ENCODE measurements at places on chromosomes 11 and 22.
A peak's percentile ranks its signal among the peaks of the same experiment; 100 is the strongest.

- no peak for DNase-seq
Measured at GRCh38 chr22:26041931-26042330, 127.3 kb upstream of the SEZ6L start.

- no peak for DNase-seq
Measured at GRCh38 chr11:12499071-12499470, 121.7 kb downstream of the PARVA start.

GRCh38 chr22:35727436-35727835, 9.8 kb downstream of the APOL5 start:
- DNase-seq = no peak

GRCh38 chr11:83608571-83608970, 322.4 kb upstream of the CCDC90B start:
- no peak for DNase-seq

DNA sequence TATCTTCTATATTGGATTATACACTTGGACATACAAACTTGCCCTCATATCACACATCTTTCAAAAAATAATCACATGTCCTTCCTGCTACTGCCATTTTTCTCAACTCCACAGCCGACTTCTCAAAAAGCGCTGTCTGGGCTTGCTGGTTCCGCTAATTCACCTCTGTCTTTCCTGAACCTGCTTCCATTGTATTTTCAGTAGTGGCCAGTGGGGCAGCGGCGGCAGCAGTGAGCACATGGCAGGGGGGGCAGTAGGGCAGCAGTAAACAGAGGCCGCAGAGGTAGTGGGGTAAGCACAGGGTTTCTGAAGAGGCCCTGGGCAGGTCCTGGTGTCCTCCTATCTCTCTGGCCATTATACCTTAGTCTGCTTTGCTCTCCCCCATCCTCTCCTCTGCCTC, 126.3 kb downstream of the RRAS2 start:
- DNase-seq = no peak

DNA sequence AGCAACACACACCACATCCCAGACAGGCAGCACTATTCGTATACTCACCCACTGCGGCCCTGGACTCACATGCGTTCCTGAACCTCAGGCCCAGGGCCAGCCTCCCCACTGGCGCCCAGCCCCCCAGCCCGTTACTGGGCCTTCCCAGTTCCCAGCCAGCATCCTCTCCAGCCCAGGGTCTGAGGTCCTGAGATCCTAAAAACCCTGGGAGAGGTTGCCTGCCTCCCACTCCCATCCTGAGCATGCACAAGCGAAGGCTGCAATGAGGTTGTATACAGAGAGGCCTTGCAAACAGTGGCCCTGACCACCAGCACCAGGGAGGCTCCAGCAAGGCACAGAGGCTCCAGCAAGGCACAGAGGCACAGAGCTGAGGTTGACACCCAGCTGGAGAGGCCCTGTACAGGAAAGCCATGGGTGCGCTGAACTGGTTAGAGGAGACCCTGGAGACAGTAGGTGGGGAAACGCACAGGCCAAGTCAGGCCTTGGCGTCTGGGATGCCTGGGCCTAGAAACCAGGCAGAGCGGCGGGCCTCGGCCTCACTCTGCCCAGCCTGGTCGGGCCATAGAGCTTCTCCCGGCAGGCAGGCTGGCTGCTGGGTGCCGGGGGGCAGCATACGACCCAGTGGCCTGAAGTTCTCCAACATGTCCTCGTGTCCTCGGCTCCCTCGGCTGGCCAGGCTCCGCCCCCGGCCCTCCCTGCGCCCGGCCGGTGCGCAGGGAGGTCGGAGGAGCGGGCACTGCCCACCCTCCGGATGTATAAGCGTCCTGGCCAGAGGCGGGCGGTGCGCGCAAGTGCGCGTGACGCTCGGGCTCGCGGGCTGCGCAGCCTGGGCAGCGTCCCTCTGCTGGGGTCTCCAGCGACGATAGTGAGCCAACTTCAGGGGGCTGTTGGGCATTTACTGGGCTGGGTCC, 2.3 kb upstream of the TBX1 start:
- DNase-seq = no peak

GRCh38 chr22:48581205-48581766, 1246.4 kb downstream of the BRD1 start:
- no peak for DNase-seq

DNA sequence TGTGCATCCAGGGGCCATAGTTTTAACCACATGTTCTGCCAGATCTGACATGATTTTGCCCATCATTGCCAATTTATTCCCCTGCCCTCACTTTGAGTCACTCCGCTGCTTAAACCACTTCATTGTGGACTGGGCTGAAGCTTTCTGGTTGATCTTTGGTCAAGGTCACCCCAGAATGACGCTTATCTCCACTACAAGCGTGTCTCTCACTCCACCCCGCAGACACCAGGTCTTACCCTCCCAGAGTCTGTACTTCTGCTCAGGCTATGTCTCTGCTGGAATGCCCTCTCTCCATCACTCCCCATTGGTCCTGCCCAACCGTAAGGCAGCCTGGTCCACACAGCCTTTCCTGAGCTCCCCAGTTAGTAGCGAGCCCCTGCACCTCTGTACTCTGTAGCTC, 170.5 kb upstream of the SYT13 start:
- no peak for DNase-seq

DNA sequence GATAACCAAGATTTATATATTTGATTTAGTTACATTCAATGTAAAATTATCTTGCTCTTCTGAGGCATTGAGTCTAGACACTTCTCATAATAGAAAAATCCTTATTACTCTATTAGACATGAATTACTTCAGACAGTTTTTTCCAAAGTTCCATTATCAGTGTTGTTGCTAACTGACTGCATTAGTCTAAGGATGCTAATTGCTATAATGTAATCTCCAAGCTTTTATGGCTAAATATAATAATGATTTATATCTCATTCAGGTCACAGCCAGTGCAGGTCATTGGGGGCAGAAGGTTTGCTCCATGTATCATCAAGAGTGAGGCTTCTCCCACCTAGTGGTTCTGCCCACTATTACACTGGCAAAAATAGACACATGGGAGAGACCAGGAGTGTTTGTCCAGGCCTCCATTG, 377.2 kb upstream of the DDI1 start:
- no peak for DNase-seq

GRCh38 chr11:69131644-69132300, 24.0 kb upstream of the SMIM38 start:
- DNase-seq = peak; percentile 42

DNA sequence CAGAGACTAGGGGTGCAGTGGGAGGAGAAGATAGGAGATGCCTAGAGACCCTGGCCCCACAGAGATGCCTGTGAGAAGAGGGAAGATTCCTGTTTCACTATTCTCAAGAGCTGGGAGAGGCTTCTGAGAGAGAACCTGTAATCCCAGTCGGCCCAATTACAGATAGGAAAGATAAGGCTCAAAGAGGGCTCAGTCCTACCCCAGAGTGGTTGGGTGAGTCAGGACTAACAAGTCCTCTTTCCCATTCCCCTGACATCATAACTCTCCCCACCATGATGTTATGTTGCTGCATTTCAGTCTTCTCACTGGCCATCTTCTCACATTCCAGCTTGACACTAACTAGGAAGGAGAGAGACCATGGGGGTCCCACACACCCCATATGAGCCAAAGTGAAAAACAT, 17.9 kb downstream of the ARHGEF12 start:
- no peak for DNase-seq

DNA sequence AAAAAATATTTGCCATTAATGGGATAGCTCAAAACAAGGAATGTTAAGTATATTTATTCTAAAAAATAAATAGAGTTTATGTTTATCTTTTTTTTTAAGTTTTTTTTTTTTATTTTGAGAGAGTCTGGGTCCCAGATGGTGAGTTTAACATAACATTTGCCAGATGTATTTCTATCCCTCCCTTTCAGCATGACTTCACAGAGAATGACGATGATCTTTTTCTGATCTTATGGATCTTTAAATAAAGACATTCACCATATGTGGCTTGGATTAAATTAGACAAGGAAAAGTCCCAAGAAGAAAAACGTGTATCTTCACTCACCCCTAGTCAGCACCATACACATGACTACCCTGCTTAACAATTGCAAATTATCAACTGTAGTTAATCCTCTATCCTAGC, 839.8 kb upstream of the CNTN5 start:
- DNase-seq = no peak

- DNase-seq = no peak
Measured at GRCh38 chr11:61392981-61393595, 701 bp downstream of the TMEM216 start.

GRCh38 chr11:85735876-85736460, 50.0 kb upstream of the CCDC89 start:
- no peak for DNase-seq

- no peak for DNase-seq
Measured at GRCh38 chr11:45212566-45213315, 66.3 kb downstream of the PRDM11 start.

All from fibroblast of the conjunctiva (primary cell).